ENCODE measurements at places on chromosomes 4 and X.

GRCh38 chrX:46209037-46209436, 336.2 kb downstream of the ZNF674 start:
- DNase-seq: no peak

DNA sequence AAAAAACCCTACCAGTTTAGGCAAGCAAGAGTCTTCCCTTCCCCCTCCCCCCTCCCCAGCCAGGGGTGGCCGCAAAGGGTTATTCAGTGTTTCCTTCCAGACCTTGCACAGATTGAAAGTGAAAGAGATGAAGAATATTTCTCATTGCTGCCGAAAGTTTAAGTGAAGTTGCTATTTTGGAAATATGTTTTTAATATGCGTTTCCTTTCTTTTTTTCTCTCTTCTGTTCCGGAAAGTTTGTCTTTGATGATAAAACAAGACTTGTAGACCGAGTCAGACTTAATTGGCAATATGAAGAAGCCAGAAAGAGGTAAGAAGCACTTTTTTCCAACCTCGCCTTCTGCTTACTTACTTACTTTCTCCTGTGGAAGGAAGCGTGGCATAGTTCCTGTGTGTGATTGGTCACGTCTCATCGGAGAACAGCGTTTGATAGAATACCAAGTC, 58.5 kb upstream of the CLCN4 start:
- peak; percentile 73 for DNase-seq

GRCh38 chr4:6856391-6856790, 53.2 kb upstream of the TBC1D14 start:
- no peak for DNase-seq

GRCh38 chrX:109629310-109629709, 4.3 kb upstream of the KCNE5 start:
- DNase-seq: no peak

- DNase-seq: no peak
Measured at GRCh38 chrX:104565791-104566680, at the start of gene IL1RAPL2. Gene IL1RAPL2 (plus strand): TSS chrX:104566199.

- DNase-seq: no peak
Measured at GRCh38 chr4:91729851-91730250, 573.9 kb upstream of the GRID2 start.

- no peak for DNase-seq
Measured at GRCh38 chr4:106851726-106852125, 184.4 kb downstream of the DKK2 start.

GRCh38 chr4:87275311-87275710, 47.4 kb downstream of the HSD17B13 start:
- DNase-seq: no peak
